Stimulated activated CD8-positive, alpha-beta memory T cell treated with anti-CD3 and anti-CD28 coated beads, Interleukin-12 subunit alpha, Interleukin-12 subunit beta, amount 100 ng/mL, for 1 hour (primary cell): ENCODE measurements at places on chromosomes 5 and 9.

DNA sequence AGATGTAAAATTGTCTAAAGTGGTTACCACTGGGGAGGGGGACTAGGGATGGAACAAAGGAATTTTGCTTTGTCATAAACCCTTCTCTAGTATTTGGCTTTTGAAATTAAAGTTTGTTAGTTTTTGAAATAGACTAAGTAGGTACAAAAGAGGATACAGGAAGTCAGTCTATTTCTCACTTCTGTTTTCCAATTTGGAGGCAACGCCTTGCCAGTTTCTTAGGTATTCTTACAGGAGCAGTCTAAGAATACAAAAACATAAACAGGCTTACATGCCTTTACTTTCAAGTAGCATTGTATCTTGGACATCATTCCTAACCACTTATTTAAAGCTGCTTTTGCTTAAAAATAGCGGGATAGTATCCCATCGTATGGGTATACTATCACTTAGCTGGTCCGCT lies 34.4 kb downstream of the ALG2 start:
- no peak for DNase-seq

DNA sequence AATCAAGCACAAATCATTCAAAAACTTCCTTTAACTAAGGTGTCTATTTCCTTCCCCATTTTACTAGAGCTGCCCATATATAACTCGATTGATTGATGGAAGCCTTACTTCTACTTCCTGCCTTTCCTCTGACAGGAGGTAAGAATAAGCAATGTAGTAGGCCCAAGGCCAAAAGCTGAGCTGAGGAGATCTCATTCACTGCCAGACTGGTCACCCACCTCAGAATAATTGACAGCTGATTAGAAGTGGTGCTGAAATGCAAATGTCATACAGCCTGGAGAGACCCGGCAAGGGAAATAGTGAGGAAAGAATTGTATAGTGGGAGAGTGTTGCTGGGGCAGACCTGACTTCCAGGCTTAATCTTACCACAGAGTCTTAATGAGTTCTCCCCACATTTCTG lies 239.9 kb downstream of the SAXO1 start:
- no peak for DNase-seq

- no peak for DNase-seq
These were observed 396.0 kb downstream of the LRRC70 start for GRCh38 chr5:62974623-62975022.

- DNase-seq, result no peak
These were observed 17.4 kb upstream of the FAT2 start for GRCh38 chr5:151608522-151608921.

- no peak for DNase-seq
These were observed 69.1 kb downstream of the PPARGC1B start for GRCh38 chr5:149799119-149799623.

DNA sequence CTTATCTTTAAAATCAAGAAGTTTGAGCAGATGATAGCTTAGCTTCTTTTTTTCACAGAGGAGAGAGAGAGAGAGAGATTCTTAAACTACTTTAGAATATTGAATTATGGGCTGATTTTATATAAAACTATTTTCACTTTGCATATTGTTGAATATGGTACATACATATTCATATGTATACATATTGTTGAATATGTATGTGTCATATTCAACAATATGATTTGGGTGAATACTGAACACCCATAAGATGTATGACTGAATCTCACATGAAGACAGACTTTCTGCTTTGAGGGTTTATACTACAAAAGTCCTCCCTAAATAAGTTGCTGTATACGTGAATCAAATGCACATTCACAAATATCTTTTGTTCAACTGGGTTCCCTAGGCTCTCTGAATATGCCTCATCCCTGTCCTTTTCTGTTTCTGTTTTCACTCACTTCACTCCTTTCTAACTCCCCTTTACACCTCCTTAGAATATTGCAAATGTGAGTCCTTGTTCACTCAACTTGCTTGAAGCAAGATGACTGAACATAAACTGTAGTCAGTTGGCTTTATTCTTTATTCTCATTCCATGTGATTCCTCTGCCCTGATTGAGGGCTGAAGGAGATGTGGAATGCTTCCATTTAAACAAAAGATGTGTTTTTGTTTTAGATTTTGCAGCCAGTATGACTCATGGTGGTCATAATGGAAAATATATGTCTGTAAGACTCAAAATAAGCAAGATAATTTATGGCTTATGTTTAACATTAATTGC lies 225.4 kb upstream of the DAB2 start:
- no peak for DNase-seq

DNA sequence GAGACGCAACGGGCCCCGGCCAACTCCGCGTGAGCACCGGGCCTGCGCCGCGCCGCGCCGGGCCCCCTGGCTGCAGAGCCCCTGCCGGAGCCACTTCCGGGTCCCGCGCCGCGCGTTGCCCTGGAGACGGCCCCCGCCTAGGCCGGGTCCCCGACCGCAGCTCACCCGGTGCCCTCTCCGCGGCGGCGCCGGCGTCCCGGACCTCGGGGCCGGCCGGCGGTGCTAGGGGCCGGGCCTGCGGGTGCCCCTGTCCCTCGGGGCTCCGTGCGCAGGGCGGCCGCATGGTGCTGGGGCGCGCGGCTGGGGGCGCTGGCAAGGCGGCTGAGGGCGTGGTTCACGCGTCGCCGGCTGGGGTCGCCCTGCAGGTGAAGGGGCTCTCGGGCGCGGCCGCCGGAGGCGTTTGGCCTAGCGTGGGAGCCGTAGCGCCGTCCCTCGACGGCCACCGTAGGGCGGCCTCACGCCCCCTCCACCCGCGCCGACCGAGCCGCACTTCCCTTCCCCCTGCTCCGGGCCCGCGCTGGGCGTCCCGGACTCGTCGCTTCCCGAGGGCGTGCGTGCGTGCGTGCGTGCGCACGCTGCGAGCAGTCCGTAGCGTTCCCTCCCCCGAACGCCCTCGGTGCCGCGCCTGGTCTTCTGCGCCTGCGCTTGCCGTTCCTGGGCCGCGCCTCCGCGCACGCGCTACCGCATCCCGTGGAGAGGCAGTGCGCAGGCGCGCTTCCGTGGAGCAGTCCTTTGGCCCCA lies at the start of gene TMEM250:
TMEM250 (minus strand) TSS at position 556 of the 741 bp plus-strand sequence. CDS start 1,975 bp downstream, outside the sequence.
- DNase-seq, result peak; percentile 93

DNA sequence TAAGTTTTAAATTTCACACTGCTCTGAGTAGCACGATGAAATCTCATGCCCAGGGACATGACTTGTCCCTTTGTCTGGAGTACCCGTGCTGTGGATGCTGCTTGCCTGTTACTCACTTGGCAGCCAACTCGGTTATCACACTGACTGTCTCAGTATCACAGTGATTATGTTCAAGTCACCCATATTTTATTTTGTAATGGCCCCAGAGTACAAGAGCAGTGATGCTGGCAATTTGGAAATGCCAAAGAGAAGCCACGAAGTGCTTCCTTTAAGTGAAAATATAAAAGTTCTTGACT lies 22.8 kb upstream of the SCGB3A2 start:
- DNase-seq, result no peak

- no peak for DNase-seq
These were observed 851 bp upstream of the ZDHHC12 start for GRCh38 chr9:128724744-128725211.

- no peak for DNase-seq
These were observed 17.6 kb downstream of the TSPAN17 start for GRCh38 chr5:176664886-176665285.

DNA sequence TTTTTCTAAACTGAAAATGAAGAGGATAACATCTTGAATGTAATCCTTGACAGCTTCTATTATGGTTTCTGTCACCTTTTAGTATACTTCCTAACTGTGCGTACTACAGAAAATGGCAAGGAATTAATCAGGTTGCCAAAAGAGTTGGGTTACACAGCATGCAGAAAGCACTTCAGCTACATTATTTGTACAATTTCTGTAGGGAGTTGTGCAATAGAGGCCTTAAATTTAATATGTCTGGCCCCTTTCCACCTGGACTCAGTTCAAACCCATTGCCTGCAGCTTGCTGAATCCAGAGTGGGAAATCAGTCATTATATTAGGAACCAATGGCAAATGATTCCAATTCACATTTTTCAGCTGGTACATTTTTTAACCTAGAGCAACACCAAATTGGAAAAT lies 549.7 kb downstream of the CSNK1G3 start:
- no peak for DNase-seq

DNA sequence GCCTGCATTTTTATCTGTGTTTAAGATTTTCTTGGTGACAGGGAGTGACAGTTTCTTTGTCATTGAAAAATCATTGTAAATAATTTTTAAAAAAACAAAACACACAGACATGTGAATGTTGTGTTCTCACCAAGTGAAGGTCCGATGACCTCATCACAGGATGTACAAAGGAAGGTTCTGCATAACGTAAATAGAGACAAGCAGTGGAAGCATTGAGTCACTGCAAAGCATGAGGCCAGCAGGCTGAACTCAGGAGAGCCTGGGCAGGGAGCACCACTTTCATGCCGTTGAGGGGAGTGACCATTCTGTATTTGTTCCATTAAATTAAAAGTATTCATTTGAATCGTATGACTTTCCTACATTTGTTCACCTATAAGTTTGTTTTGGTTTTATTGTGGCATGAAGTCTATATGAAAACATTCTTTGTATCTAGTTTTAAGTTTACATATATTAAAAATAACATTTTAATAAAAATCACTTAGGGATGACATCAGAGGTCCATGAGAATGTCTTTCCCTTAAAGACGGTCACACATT lies 70.4 kb upstream of the TLE1 start:
- DNase-seq, result no peak
